ENCODE measurements at places on chromosomes 12 and 14. TPM values are rescaled to one million over a fixed set of nuclear protein-coding genes. Genes with fewer than 3 reads are reported as not detected.

Gene MARCHF9
- 8.5 TPM for total RNA-seq

Gene NUAK1
- 10.8 TPM for total RNA-seq

Gene KRT84
- not detected for total RNA-seq

Gene SIX1
- total RNA-seq, result 7.6 TPM

Gene TMEM52B
- total RNA-seq, result 6.9 TPM

Gene ENDOU
- total RNA-seq, result not detected

Gene GSG1
- total RNA-seq, result 5.1 TPM
